ENCODE measurements at places on chromosomes 12 and 14. TPM values are rescaled to one million over a fixed set of nuclear protein-coding genes. Genes with fewer than 3 reads are reported as not detected.

PLEK2 gene
- polyA plus RNA-seq: not detected

KCNK13 gene
- not detected for polyA plus RNA-seq

MYO1A gene
- polyA plus RNA-seq: 0.20 TPM

CLEC6A gene
- polyA plus RNA-seq: not detected

COCH gene
- polyA plus RNA-seq: 72.1 TPM

CCND2 gene
- polyA plus RNA-seq: 33.2 TPM

SYCP3 gene
- polyA plus RNA-seq: not detected

OVCH1 gene
- not detected for polyA plus RNA-seq

WNT5B gene
- polyA plus RNA-seq: 6.2 TPM

CAPS2 gene
- polyA plus RNA-seq: 0.82 TPM

RHOJ gene
- polyA plus RNA-seq: not detected

Data from K562 (cell line).